CD4-positive, alpha-beta T cell treated with Interferon alpha-2 for 1 hour (primary cell): ENCODE measurements at places on chromosomes 7 and 10.

DNA sequence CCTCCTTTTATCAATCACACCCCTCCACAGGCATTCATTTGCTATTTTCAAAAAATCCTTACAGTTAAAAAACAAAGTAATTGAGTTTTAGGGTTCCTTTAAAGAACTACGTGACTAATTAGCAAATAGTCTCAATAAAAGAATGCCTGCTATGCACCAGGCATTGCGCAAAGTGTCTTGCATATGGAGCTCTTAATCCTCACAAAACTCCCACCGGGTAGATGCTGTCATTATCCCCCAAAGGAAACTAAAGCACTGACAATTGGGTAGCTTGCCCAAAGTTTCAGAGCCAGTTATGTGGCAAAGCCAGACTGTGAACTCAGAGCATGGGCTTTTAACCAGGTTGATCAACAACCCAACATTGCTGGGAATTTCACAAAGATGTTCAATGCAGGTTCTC, 305.7 kb downstream of the ELMO1 start:
- DNase-seq = no peak

DNA sequence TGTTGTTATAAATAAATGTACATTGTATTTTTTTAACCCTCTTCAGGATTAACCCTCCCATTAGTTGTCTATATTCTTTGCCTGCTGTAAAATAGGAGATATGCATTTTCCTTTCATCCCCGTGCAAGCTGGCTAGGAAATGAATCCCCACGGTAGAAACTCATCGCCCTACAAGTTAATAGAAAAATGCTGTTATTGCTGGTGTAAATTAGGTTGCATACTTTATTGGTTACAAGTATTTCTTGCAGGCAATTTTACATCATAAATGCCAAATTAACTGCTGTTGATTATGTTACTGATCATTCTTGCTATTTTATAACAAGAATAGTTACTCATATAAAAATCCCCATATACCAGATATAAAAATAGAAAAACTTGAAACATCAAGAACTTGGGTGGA, 454.2 kb upstream of the KLF6 start:
- no peak for DNase-seq

DNA sequence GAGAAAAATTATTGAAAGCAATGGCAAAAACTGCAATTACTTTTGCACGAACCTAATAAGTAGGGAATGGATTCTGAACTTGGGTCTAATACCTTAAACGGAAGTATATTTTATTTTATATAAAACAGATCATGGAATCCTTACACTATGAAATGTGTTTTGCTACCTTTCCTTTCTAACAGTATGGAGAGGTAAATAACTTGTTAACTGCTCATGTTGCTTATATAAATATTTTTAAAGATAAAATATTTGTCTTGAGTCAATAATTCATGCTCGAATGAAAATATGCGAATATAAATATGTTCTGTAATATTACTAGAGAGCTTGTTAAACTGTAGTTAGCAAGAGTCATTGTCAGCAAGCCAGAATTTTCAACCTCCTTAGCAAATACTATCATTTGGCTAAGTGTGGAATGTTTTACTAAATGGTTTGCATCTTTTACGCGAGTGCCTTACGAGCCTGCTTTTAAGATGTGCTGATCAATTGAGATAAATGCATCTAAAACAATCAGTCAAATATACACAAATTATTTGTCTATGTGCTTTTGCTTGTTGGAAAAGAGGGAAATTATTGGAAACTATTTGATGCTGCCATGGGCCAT, 5.9 kb downstream of the GNAT3 start:
- DNase-seq = no peak

DNA sequence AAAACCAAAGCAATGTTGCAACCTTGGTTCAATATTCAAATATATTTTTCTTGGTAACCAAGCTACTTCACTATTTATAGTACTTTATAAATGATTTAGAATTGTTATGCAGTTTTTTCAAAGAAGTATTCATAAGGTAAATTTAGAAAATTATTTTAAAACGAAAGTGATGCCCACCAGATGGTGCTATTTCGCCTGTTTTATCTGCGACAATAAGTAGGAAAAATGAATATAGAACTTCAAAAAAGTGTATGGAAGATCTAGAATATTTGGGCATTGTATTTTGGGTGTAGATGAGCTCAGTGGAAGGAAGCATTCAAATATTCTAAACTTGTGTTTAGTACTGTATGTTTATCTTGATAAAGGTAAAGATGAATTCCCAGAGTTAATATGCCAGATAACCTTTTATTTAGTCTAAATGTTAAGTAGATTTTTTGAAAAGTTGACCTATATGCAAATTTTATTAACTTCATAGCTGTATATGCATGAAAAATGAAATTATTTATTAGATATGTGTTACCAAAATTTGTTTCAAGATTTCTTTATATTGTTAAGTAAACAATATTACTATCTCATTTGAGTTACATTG, 93.2 kb downstream of the ADK start:
- DNase-seq = no peak

- peak; percentile 75 for DNase-seq
Measured at GRCh38 chr7:116173051-116174028, 37.0 kb upstream of the TES start.
